ENCODE measurements at places on chromosomes 1 and 21.

DNA sequence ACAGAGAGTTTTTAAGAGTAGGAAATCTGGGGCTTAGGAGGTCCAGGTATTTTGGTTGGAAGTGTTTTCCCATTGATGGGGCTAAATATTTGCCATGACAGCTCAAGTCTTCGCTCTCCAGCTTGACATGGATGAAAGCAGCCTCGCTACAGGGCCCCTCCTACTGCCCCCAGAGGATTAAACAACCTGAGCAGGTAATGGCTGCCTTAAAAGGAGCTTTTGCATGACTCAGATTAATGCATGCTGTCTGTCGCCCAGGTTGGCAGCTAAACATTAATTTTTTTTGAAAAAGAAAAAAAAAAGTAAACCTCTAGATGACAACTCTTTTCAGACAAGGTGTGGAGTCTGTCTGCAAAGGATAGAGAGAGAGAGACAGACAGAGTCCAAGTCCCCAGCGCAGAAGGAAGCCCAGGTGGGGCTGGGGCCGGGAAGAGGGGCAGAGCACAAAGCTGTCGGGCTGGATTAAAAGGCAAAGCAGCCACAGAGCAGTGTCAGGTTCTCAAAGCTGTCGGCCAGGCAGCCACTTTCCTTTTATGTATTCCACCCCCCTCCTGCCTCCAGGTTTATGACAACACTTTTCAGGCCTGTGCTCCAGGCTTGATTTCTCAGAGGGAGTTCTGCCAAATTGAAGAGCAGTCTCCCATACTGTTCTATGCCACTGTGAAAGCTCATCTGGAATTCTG lies 127.9 kb downstream of the CLIC6 start:
- no peak for DNase-seq

- no peak for DNase-seq
Measured at GRCh38 chr1:54403405-54403804, 2.8 kb downstream of the SSBP3 start.

DNA sequence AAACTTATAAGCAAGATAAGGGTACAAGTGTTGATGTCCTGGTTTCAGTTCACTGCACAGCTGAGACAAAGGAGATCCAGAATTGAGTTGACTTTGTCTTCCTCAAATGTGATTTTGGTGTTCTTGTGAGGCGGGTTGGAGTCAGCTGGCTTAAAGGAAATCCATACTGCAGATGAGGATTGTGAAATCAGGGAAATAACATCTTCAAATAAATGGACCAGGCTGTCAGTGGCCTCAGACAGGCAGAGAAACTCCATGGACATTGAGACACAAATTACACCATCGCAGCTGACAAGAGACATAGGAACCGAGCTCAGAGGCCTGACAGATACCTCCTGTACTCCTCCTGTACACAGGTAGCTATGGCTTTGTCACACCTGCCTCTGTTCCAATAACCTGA lies 27.0 kb upstream of the REG4 start:
- DNase-seq: no peak

DNA sequence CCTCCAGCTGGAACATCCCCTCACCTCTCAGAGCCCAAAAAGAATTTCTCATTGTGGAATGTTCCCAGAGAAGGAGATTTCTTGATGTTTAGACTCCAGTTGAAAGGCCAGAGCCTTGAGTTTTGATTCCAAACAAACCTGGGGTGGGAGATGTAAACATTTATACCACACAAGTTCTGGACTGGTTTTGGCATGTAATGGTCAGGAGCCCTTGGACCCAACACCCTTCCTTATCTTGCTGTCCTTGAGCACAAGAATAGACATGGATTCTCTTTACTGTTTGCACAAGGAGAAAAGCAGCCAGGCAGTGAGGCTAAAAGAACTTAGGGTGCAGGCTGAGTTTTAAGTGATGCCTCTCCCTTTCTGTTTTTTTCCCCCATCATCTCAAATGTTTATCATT lies 4.5 kb downstream of the RHBG start:
- no peak for DNase-seq

- no peak for DNase-seq
Measured at GRCh38 chr1:230992100-230992774, 13.3 kb downstream of the ARV1 start.

GRCh38 chr21:44846485-44847260 lies 26.8 kb downstream of the PTTG1IP start:
- no peak for DNase-seq

DNA sequence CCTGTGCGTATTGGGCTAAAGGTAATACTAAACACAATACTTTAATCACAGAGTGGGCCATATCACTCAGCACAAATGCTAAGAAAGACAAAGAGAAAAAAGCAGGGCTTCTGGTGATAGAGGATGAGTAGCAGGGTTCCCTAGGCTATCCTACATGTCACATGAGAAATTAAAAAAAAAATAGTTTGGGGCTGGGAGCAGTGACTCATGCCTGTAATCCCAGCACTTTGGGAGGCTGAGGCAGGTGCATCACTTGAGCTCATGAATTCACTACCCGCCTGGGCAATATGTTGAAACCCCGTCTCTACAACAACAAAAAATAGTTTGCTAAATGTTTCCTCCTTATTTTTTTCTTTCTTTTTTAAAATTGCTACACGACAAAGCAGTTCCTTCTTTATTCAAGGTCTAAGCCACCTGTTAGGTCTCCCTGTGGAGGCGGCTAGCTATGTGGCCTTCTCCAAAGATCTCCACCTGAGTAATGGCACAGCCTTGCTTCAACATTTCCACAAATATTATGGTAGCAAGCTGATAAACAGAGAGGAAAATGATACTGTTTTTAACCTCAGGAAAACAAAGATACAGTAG lies 1.5 kb downstream of the ENSA start:
- DNase-seq: no peak

GRCh38 chr21:27062443-27062842 lies 95.6 kb upstream of the ADAMTS5 start:
- no peak for DNase-seq

- no peak for DNase-seq
Measured at GRCh38 chr1:23694371-23694770, 2.8 kb downstream of the RPL11 start.

- DNase-seq: no peak
Measured at GRCh38 chr1:66521721-66522365, 12.1 kb upstream of the SGIP1 start.

DNA sequence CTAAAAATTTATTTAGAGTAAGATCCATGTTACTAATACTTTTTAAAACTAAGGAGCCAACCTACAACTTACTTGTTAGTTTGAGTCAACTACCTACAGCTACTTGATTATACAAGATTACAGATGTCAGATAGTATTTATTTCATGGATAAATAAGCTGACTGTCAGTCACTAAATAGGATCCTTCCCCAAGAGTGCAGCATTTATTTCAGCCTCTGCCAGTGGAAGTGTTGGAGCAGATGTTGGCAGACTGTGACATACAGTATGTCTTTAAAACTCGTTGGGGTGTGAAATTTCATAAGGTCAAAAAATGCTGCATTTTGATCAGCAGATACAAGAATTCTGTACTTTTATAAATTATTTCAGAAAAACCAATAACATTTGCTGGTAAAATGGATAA lies 156.2 kb downstream of the AKT3 start:
- no peak for DNase-seq

GRCh38 chr21:46347203-46347550 lies 23.2 kb downstream of the PCNT start:
- DNase-seq: no peak

DNA sequence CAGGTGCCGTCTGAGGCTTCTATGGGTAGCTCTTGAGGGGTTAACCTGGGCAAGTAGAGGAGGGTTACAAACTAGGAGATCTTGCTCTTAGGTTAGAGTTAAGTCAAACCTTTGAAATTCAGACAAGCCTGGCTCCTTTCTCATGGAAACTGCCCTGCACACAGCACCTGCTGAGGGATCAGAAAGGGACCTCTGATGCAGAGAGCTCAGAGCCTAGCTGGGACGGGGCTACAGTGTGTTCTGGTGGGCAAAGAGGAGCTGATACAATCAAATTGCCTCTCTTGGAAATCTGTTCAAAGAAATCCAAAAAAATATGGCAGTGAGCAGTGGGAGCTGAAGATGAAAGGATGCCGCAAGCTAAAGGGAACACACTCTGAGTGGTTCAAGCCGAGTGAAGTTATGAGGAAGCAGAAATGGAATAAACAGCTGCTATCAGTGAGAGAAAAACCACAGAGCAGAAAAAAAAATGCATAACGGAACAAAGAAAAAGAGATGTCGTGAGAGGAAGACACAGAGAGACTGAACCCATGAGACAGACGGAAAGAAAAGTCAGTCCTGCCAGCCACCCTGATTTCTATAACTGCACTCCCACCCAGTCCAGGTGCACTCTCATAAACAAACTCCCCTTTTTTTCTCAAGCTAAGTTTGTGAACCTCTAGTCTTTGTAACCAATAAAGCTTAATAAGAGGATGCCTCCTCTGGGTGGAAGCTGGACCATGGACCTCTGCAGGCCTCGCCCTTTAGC lies 26.6 kb downstream of the PAFAH2 start:
- peak; percentile 24 for DNase-seq

DNA sequence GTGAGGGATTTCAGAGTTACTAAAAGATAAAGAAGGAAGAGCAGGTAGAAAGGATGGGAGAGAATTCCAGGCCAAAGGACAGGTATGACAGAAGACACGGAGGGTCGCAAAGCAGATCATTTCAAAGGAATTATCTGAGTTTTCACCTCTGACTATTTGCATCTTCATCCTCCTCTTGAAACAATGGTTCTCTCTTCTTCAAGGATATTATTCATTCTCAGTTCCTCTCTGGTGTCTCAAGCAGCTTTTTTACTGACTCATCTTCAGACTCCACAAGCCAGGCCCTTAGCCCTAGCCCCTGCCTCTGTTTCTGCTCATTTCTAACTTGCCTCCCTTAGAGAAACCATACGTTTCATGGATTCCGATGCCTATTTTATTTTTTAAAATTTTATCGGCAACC lies 15.0 kb downstream of the DDX59 start:
- DNase-seq: peak; percentile 36

- no peak for DNase-seq
Measured at GRCh38 chr1:203622486-203622885, 4.1 kb upstream of the ATP2B4 start.

DNA sequence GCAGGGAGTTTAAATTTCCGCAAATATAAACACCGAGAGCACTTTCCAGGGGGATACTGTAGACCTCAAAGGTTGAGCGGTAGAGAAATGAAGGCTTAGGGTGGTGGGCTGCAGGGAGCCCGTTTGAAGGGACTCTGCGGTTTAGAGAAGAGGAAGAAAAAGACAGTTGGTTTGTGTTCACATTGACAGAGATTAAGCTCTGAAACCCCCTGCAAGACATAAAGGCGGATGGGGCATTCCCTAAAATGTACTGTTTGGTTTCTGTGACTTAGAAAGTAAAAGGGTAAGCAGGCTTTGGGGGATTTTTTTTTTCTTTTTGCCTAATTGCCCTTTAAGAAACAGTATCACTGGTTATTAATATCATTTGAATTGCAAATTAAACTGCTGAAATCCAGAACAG lies 1.3 kb downstream of the KAZN start:
- DNase-seq: no peak

GRCh38 chr1:234486858-234487840 lies 8.2 kb upstream of the TARBP1 start:
- no peak for DNase-seq

DNA sequence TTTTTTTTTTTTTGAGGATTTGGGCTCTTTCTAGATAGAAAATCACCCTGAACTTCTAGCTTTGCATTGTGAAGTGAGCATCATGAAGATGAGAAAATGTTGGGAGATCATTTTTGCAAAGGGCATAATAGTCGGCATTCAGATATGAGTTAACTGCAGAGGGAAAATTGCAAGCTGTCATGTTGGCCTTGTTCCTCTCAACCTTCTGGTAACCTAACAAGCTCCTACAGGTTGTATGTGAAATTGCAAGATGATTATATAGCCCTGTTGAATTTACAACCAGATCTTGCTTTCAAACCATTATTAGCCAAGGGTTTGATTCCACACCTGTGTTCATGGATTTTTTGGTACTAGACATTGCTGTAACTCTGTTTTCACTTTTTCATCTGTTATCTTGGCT lies 2.2 kb downstream of the ELOA start:
- DNase-seq: no peak

GRCh38 chr1:159474926-159475325 lies 35.4 kb downstream of the OR10J1 start:
- no peak for DNase-seq

GRCh38 chr21:31552826-31553225 lies 106.7 kb upstream of the SOD1 start:
- DNase-seq: no peak

DNA sequence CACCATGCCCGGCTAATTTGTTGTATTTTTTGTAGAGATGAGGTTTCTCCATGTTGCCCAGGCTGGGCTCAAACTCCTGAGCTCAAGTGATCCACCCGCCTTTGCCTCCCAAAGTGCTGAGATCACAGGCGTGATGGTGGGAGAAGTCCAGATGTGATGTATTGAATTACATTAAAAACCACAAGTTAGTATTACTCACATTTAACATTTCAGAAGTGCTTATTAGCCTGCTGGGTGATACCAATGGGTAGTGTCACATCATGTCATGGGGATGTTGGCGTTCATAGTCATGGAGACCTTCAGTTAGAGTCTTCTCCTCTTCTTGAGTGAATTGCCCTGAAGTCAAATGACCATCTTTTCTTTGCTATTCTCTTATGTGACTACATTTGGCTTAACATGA lies 63.6 kb upstream of the VAMP3 start:
- no peak for DNase-seq

DNA sequence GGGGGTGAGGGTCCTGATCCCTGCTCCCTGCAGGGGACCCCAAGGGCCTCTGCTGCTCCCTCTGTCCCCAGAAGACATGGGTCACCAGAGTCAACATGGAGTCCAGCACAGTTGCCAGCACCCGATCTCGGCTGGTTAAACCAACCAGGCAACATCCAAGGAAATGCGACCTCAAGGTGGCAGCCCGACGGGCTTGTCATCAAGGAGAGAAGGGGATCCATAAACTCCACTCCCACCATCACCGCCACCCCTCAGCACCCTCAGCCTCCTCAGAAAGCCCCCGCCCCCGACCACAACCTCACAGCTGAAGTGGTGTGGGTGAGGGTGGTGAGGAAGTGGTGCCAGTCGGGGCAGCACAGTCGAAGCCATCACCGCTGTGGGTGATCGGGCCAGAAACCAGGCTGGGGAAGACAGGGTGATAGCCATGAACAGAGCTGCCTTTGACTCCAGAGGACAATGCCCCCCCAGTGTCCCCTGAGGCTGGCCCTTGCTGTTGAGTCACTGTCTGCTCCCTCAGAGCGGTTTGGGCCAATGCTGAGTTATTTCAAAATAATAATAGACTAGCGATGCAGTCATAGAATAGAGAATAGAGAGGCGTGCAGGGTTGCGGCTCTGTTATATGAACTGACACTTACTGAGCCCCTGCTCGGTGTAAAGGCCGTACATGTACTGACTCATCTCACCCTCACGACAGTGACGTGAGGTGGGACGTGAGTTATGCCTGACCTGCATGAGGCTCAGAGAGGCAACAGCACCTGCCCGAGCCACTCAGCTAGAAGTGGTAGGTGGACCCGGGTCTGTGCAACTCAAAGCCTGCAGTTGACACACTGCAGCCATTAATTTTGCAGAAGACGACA lies 88.7 kb upstream of the IFFO2 start:
- no peak for DNase-seq

- no peak for DNase-seq
Measured at GRCh38 chr1:42335809-42336518, 929 bp upstream of the FOXJ3 start.

- DNase-seq: no peak
Measured at GRCh38 chr21:31087639-31088473, 49.6 kb upstream of the KRTAP19-8 start.

GRCh38 chr1:218080863-218081262 lies 204.2 kb upstream of the RRP15 start:
- DNase-seq: no peak
